ENCODE measurements at places on chromosomes 7 and 10.
A peak's percentile ranks its signal among the peaks of the same experiment; 100 is the strongest.

GRCh38 chr10:30959836-30960210 lies 71.8 kb downstream of the ZNF438 start:
- DNase-seq: no peak

- DNase-seq: no peak
Measured at GRCh38 chr10:95214369-95214768, 20.3 kb downstream of the ACSM6 start.

GRCh38 chr10:49134327-49134726 lies 506 bp upstream of the FAM170B start:
- no peak for DNase-seq

- no peak for DNase-seq
Measured at GRCh38 chr10:92574548-92575261, 812 bp upstream of the IDE start.

GRCh38 chr7:101171442-101171837 lies 6.1 kb upstream of the VGF start:
- DNase-seq: no peak

GRCh38 chr10:83943049-83943448 lies 196.3 kb upstream of the GHITM start:
- DNase-seq: no peak

DNA sequence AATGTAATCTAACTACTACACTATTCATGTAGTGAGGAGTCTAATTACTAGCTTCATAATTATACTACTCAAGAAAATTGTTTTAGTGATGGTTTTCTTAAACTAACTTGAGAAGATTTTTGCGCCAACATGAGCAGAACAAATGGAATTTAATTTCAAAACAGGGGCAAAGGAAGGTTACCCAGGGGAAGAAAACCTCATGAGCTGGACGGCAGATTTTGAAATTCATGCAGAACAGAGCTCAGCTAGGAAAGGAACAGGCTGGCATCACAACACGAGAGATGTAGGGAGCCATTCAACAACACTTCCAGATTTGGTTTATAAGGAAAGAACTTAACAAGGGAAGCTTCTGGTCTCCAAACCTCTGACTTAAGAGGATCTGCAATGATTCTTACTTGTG lies 235.3 kb upstream of the PRKCQ start:
- DNase-seq: no peak

DNA sequence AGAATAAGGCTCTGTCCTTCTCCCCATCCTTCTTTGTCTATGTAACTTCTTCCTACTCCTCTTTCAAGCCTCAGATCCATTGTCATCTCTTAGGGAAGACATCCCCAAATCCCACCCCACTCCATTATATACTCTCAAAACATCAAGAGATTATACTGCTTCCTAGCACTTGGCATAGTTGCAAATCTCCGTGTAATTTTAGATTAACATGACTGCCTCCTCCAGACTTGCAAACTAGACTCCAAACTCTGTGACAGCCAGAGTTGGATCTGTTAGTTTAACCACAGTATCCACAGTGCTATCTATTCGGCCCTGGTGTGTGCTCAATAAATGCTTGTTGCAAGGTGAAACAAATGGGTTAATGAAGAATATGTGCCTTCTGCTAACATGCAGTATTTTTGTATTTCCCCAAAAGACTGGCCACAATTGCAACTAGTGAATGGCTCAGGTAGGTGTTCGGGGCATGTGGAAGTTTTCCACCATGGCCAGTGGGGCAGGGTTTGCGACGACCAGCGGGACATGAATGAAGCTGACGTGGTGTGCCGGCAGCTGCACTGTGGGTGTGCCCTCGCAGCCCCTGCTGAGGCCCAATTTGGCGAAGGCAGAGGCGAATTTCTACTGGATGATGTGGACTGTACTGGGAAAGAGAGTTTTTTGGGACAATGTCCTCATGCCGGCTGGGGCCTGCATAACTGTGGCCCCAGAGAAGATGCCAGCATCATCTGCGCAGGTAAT lies 34.5 kb upstream of the C10orf120 start:
- no peak for DNase-seq

DNA sequence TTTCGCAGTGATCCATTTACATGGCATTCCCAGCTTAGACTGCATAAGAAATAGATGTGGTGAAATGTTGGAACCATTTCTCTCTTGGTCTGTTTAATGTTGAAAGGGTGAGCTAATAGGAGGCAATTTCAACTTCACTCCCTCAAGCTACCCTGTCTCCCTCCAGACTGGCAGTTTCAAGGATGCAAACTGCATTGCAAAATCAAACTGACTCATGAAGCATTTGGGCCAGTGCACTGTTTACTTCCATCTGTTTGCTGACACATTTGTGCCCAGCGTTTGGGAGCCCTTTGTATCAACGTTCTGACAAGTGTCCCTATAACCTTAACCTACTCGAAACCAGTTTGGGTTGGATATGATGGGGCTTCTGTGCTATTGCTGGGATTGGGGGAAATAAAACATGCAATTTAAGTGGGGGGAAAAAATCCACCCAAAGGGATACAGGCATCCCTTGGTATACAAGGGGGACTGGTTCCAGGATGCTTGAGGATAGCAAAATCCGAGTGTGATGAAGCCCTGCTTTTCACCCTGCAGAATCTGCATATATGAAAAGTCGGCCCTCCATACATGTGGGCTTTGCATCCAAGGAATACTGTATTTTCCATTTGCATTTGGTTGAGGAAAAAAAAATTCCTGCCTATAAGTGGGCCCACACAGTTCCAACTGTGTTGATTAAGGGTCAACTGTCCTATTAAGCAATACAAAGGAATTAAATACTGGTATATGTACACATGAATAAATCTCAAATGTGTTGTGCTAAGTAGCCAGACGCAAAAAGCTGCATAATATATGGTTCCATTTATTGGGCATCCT lies 15.6 kb downstream of the RHEB start:
- peak; percentile 33 for DNase-seq

- no peak for DNase-seq
Measured at GRCh38 chr10:113060201-113061053, 110.4 kb downstream of the TCF7L2 start.

DNA sequence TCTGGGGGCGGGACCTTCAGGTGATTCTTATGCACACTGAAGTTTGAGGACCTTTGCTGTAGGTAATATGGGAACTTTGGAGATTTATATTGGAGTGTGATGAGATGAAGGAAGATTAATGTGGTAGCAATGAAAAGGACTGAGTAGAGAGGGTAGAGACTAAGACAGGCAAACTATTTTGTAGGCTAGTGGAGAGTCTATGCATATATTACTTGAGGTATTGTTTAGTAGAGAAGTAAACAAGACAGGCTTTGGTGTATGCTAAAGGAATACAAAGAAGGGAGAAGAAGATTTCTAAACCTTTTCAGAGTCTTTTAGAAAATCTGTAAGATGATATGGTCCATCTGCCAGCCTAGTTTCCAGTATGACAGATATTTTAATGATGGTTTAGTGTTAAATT lies 129.1 kb downstream of the EXOC4 start:
- DNase-seq: no peak

DNA sequence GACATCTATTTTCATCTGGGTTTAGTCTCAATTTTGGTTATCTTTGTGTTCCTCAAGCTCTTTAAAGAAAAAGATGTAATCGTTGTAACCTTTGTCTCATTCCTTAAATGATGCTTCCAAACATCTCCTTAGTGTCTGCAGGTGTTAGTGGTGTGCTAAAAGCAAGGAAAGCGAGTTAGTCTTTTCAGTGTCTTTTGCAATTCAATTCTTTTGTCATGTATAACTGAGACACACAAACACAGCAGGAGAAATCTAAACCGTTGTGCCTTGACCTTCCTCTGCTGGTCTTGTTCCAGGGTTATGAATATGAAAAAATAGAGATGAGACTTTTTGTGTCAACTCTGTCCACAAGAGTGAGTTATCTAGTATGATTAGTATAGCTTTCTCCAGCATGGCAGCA lies 40.7 kb downstream of the PIK3CG start:
- DNase-seq: no peak

- DNase-seq: no peak
Measured at GRCh38 chr10:123140164-123140982, 4.6 kb downstream of the HMX3 start.

DNA sequence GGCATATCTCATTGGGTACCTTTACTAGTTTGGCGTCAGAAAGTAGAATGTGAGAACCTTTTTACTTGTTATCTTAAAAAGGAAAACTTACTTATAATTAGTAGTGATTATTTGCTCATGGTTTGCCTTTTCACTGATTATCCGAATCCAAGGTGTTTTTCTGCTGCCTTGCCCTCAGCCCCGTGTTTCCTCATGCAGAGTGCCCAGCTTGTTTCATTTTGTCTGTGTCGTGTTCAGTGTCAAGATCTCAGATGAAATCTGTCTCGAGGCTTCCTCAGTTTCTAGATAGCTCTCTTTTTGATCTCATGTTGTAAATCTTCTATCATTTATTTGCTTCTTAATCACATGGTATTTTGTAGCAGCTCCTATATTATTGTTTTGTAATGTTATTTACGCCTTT lies 30.1 kb downstream of the RPA3 start:
- peak; percentile 57 for DNase-seq

- DNase-seq: no peak
Measured at GRCh38 chr7:33186192-33186591, 56.8 kb downstream of the BBS9 start.

DNA sequence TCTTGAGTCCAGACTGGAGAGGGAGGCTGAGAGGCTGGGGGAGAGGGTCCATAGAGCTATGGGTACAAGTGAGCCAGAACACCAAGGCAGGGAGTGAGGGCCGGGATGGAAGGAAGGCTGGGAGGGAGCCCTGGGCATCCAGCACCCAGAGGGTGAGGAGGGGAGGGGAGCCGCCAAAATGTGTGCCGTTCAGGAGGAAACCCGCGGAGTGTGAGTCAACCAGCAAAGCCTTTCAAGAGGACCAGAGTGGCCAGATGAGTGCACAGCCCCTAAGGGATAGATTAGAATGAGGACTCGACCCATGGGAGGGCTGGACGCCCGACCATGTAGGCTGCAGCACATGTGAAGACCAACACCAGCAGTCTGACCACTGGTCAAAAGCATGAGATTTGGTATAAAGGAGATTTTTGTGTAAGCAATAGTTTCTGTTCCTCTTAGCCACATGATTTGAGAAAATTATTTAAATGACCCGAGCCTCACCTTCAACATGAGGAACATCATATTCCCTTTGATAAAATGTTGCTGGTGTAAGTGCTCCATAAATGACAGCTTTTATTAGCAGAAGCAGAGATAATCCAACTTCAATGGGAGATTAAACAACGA lies 179.7 kb upstream of the GRB10 start:
- DNase-seq: no peak

DNA sequence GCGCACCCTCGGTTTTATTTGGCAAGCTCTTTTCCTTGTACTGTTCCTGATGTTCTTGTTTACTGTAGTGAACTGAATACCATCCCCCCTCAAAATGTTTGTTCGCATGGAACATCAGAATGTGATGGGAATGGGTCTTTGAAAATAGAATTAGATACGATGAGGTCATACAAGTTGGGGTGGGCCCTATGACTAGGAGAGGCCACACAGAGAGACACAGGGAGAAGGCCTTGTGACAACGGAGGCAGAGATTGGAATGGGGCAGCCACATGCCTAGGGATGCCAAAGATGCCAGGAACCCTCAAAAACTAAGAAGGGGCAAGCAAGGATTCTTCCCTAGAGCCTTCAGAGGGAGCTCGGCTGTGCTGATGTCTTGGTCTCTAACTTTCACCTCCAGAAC lies 123.6 kb downstream of the FAM204A start:
- no peak for DNase-seq

DNA sequence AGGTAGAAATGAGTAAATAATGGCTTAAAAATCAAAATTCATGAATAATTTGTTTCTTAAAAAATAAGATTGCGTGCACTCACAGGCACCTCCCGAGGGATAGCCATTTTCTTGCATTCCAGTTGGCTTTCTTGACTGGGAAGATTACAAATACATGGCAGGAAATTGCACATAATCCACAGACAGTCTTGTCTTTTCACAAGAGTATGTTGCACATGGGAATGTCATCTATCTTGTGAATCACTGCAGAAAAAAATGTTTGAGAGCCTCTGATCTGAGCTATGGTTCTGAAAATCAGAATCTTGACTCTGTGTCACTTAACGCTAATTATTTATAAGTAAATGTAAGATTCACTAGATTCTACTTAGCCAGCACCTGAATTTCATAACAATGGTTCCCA lies 74.1 kb upstream of the PRKG1 start:
- no peak for DNase-seq

DNA sequence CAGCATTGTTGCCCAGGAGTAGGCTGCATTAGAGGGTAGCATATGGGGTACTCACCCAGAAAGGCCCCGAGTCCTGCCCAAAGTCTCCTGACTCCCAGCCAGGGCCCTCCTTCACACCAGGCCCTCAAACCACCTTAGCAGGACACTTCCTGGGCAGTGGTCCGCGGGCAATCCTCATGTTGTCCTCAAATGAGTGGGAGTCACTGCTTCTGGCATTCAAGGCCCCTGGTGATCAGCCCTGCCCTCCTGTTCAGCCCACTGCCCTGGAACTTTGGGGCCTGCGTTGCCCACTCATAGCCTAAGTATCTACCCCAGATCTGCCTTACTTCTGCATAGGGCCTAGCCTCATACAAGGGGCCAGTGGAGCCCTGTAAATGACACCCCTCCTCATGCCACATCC lies 70.9 kb upstream of the PRLHR start:
- DNase-seq: no peak

DNA sequence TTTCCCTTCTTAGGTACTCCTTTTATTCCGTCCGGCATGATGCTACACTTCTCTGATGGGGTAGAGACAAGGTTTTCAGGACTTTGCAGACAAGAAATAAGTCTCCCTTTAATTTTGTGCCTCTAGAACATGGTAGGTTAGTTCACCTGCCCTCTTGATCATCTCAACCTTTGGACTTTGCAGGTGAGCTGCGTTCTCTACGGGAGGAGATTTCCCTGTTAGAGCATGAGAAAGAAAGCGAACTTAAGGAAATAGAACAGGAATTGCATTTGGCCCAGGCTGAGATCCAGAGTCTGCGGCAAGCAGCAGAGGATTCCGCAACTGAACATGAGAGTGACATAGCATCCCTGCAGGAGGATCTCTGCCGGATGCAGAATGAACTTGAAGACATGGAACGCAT lies 9.2 kb downstream of the CCDC136 start:
- no peak for DNase-seq

GRCh38 chr7:157183832-157184231 lies 45.1 kb downstream of the UBE3C start:
- no peak for DNase-seq

DNA sequence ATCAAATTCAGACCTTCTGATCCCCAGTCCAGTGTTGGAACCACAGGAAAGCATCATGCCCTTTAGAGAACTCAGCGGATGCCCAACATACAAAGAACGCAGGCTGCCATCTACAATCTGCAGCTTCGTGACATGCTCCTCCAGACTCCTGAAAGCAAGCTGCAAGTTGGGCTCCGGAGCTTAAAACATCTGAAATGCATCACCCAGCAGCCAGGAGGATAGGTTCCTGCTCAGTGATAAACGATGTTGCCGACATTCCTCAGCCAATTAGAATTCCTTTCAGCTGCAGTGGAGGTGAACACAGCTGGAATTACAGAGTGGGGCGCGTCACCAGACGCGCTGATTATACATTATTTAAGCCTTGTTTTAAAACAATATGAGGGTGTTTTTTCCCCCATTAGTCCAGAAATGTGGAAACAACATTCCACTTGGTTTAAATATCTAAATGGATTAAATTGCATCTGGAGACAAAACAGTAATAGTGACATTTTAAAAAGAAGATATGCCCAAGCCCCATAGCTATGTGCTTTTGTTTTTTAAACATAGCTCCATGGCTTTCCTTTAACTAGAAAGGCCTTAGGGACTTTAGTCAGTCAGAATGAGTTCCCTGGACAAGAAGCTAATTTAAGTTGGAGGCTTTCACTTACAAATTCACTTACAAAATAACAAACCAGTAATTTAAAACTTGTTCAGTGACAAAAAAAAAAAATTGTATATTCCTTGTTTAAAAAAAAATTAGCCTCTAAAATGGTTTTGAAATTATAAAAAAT lies 6.3 kb downstream of the SMURF1 start:
- DNase-seq: peak; percentile 18

- DNase-seq: no peak
Measured at GRCh38 chr10:52486840-52487611, 172.9 kb downstream of the DKK1 start.

All from G401 (cell line).